ENCODE measurements at places on chromosomes 6 and 20. TPM values are rescaled to one million over a fixed set of nuclear protein-coding genes. Genes with fewer than 3 reads are reported as not detected.

RAET1L gene
- total RNA-seq: not detected

POM121L2 gene
- total RNA-seq: not detected

MTFR2 gene
- 1.9 TPM for total RNA-seq

PNPLA1 gene
- 0.27 TPM for total RNA-seq

RBBP8NL gene
- not detected for total RNA-seq

PRKN gene
- 7.0 TPM for total RNA-seq

ZNF391 gene
- total RNA-seq: 1.9 TPM

CLPSL1 gene
- not detected for total RNA-seq

MYL9 gene
- 0.81 TPM for total RNA-seq

ULBP3 gene
- 2.7 TPM for total RNA-seq

C20orf141 gene
- total RNA-seq: not detected

BCLAF1 gene
- 81.1 TPM for total RNA-seq

TRIM31 gene
- total RNA-seq: not detected
